ENCODE measurements at places on chromosomes 11 and 22.

DNA sequence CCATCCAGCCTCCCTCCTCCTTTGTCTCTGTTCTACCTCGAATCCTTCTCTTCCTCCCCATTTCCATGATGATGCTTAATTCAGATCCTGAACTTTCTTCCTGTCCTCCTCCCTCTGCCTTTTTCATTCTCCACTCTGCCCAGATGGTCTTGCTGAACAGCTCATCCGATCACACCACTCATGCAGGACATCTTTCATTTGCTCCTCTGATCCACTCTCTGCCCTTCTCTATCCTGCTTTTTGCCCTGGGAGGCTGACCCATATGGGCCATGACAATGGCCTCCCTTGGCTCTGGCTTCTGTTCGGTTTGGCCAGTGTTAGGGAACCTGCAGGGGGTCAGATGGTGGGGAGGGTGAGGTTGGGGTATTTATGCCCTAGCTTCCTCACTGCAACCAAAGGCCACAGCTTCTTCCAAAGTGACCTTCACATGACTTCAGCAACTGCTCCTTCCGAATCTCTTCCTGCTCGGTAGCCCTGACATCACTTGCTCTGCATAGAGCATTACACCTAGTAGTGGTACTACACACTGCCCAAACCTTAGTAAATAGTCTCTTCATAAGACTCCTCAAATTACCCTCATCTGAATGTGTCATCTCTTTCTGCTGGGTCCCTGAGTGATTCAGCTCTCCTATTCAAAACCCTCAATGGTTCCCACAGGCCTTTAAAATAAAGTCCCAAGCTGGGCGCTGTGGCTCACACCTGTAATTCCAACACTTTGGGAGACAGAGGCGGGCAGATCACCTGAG, 32.7 kb upstream of the MICAL2 start:
- no peak for DNase-seq

- DNase-seq = no peak
Observed at GRCh38 chr11:3073029-3073435, 15.8 kb upstream of the CARS1 start.

- DNase-seq = no peak
Observed at GRCh38 chr22:25900880-25901279, 158.9 kb downstream of the MYO18B start.

DNA sequence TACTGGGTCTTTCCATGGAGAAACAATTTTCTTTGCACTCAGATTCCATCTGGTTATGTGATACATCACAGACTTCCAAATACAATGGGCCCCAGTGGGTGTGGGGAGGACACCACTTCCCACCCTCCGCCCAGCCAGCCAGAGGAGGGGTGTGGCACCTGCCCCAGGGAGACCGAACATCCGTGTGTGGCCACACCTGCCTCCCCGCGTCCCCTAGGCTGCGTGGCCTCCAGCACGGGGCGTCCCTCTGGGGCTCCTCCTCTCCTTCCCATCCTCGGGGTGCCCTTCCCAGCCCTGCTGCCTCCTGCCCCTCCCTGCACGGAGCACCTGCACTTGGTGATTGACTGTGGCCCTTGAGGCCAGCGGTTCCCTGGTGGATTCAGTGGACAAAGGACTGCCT, 49.1 kb downstream of the CERK start:
- DNase-seq = no peak

- no peak for DNase-seq
Observed at GRCh38 chr11:113581713-113582112, 106.5 kb upstream of the DRD2 start.

DNA sequence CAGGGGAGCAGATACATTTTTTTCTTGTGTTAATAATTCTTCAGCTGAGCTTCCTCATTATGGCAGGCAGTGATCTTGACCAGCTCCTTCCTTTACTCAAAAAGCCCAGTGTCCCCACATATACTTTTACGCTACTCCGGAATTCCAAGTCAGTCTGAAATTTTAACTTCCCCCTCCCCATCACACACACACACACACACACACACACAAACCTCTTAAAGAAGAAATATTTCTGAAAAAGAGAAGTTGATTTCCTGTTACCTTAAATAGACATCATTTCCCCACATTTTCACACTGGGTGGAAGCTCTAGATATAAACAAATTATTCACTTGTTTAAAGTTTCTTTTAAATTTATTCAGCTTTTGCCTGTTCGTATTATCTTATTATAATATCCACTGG, 113.9 kb downstream of the DBX1 start:
- DNase-seq = no peak

DNA sequence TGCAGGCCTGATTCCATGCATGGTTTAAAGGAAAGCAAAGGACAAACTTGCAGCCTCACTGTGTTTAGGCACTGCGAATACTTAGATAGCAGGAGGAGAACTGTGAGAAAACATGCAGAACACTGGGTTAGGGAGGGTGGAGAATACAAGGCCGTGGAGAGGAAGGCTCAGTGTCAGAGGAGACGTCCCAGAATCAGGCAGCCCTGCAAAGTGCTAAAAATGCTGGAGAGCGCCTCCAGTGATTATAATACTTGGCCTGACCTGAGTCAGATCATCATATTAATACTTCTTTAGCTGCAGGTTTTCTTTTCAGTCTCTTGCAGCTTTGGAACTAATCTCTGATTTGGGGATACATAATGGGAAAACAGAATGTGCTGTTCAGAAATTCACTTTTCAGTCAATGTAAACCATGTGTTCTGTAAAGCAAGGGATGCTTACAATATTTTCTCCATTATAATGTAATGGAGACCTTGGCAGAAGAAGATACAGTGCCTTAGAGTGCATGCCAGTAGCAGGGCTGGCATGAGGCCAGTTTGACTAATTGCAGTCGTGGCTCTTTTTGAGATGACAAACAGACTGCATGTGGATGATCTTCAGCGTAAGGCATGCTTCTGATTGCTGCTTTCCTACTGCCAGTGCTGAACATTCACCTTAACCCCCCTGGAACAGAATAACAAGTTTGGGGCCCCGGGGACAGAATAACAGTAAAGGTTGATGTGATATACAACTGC, 16.8 kb downstream of the EXT2 start:
- no peak for DNase-seq

GRCh38 chr11:45313171-45313865, 27.2 kb upstream of the SYT13 start:
- no peak for DNase-seq

- DNase-seq = no peak
Observed at GRCh38 chr22:49466878-49467595, 360.6 kb downstream of the BRD1 start.

DNA sequence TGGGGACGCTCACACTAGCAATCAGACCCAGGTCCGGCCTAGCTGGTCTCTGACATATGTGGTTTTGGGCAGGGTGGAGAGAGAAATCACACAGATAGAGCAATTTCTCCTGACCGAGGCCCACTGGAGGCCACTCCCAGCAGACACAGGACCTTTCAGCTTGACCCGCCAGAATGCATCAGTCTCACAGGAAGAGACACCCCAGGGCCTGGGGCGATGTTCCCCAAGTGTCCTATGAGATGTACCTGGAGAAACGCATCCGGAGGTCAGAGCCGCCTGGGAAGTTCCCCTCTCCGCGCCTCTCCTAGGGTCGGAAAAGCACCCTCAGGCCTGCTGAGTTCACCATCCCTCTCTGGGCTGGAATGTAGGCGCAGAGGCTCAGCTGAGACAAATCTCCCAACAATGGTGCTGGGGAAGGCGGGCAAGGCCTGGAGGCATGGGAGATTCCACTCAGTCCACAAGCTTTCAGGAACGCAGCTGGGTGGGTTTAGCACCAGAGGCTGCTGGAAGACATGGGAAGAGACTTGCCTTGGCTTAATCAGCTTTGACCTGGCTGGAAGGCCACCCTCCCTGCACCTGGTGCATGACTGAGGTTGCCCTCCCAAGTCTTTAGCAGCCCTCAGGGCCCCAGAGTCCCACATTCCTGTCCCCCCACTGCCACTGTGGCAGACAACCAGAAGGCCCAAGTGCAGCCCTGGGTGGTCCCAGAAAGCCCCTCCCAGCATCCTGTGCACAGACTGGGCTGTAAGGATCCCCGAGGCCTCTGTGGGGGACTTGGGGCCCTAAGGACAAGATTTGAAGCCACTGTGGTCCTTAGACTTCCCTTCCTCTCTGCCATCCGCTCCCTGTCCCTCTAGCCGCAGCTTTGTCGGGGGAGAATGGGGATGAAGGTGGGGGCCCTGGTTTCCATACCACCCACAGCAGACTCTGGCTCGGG, 57.5 kb downstream of the RTL6 start:
- no peak for DNase-seq

GRCh38 chr11:92687724-92688123, 281.7 kb upstream of the MTNR1B start:
- no peak for DNase-seq

GRCh38 chr11:13304655-13305335, 27.2 kb downstream of the BMAL1 start:
- DNase-seq = no peak

GRCh38 chr11:106087815-106088435, 10.5 kb downstream of the AASDHPPT start:
- DNase-seq = no peak

DNA sequence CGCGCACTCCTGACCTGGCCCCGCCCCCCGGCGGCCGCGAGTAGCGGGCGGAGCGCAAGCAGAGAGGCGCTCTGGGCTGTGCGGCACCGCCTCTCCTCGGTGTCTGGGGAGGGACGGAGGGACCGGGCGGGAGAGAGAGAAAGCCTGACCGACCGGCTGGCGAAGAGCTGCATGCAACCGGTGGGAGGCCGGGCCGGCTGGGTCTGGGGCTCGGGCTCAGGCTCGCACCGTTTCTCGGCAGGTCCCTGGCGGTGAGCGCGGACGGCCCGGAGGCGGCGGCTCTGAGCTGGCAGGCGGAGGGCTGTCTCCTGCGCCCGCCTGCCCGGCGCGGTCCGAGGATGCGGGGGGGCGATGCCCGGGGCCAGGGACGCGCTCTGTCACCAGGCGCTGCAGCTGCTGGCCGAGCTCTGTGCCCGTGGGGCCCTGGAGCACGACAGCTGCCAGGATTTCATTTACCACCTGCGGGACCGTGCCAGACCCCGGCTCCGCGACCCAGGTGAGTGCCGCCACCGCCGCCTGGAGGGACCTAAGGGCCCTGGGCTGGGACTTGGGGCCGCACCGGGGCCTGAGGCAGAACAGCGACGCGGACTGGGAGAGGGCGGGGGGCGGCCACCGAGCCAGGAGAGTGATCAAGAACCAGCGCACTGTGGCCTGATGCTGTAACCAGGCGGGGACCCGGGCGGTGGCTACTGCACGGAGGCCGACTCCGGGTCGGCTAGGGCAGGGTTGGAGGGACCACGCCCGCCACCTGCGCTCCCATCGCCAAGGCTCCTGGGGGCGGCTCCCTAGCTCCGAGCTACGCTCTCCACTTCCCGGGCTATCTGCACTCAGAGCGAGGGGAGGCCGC, at the start of gene SYT9:
Gene SYT9, plus strand, starts transcription at position 69 of the 847 bp plus-strand sequence. Its CDS starts 283 bp downstream, at position 352.
- DNase-seq = no peak
